ENCODE measurements at places on chromosomes 16 and 17.
A peak's percentile ranks its signal among the peaks of the same experiment; 100 is the strongest.

DNA sequence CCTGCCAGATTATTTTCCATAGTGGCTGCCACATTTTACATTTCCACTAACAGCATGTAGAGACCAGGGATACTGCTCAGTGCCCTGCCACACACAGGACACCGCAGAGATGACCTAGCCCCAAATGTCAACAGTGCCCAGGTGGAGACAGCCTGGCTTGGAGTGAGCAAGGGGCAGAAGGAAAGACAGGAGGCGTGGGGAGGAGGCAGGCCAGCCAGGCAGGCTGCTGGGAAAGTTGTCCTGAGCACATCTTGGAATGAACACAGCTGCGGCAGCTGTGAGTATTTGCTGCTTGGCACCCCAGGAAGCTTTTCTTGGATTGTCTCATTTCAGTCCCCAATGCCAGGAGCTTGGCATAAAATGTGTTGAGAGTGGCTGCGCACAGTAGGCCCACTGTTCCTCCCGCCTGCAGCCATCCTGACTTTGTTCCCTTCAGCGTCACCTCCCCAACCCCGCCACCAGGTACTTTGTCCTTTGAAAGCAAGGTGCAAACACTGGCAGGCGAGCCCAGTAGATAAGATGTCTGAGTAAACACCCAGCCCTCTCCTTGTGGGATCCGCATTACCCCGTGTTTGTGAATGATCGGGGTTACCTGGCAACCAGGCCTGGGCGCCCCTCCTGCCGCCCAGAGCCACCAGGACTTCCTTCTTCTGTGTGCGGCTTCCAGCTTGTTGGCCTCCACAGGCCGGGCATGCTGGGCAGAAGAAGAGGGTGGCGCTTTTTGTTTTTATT lies 114.0 kb downstream of the CMIP start:
- peak; percentile 88 for DNase-seq

- DNase-seq: peak; percentile 93
These were observed 56.2 kb downstream of the PRMT7 start for GRCh38 chr16:68367030-68367429.

DNA sequence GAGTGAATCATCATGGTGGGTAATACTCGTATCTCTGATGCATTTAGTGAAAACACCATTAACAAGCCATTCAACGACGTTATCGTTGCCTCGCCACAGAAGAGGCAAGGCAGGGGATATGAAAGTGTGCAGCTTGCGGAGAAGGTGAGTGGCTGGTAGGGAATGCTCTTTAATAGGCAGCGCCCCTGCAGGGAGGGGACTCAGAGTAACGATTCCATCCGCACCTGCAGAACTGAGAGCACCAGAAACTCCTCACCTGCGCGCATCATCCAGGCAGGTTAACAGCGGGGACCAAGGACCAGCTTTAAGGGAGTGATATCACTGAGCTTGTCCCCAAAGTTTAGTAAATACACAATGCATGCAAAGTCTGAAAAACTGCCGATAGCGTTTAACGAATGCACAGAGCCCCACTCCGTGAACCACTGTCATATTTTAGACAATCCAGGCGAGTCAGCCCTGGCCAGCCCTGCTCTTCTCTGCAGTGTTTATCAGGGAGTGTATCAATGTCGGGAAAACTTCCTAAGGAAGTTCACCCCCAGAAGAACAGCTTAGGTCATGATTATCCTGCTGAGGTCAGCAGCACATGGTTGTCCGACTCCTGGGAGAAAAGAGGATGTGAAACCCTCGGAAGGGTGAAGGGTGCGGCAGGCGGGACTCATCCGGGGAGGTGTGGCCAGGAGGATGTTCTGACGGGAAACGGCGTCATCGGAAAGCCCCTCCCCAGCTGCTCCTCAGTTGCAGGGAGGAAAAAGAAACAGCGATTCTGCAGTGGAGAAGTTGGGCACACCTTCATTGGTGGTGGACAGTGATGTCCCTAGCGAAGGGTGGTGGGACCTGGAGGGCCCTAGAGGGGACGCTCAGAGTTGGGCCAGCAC lies 68.5 kb upstream of the DNAH17 start:
- DNase-seq: no peak

DNA sequence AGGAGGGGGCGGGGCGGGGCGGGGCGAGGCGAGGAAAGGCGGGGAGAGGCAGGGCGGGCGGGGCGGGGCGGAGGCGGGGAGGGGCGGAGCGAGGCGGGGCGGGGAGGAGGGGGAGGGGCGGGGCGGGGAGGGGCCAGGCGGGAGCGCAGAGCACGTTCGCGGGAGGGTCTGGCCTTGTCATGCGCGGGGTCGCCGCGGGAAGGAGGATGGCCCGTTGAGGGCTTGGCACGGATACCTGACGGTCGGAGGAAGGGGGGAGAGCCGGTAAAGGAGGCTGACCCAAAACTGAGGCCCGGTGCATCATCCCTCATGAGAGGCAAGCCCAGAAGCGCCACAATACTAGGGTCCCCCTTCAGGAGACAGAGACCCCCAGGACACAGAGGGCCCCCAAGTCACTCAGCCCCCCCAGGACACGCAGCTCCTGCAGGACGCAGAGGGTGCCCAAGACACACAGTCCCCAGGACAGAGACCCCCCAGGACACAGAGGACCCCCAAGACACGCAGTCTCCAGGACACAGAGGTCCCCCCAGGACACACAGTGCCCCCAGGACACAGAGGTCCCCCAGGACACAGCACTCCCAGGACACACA lies 593 bp upstream of the WDR45B start:
- DNase-seq: peak; percentile 60

GRCh38 chr16:30521873-30522641 lies 4.3 kb downstream of the ZNF768 start:
- DNase-seq: peak; percentile 75

- no peak for DNase-seq
These were observed 49.3 kb upstream of the TNRC6C start for GRCh38 chr17:77909236-77909635.

DNA sequence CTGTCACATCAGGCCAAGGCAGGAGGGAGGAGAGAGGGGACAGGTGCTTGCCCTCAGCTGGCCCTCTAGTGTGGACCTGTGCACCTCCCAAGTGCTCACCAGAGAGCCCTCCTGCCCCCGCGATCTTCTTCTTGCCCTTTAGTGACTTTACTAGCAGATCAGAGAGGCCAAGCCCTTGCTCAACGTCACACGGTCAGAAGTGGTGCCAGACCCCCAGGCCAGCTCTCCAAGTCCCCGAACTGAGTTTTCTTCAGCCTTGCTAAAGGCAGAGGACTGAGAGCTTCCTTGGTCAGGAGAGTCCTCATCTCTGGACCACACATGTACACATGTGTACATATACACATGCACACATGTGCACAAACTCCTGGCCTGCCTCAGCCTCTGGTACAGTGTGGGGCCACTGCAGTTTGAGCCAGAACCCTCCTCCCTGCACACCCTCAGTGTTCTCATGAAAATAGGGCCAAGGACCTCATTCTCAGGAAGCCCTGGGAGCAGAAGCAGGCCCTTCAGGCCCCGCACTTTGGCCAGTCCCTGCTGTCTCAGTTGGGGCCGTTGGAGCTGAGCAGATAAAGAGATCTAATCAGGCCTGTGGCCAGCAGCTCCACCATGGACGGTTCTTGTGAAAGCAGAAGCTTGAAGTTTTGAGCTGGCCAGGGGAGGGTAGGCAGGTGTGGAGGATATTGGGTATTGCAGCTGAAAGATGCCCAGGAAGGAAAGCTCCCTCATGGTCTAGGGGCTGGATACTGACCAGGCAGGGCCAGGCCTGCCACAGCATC lies 7.4 kb upstream of the EPX start:
- no peak for DNase-seq

DNA sequence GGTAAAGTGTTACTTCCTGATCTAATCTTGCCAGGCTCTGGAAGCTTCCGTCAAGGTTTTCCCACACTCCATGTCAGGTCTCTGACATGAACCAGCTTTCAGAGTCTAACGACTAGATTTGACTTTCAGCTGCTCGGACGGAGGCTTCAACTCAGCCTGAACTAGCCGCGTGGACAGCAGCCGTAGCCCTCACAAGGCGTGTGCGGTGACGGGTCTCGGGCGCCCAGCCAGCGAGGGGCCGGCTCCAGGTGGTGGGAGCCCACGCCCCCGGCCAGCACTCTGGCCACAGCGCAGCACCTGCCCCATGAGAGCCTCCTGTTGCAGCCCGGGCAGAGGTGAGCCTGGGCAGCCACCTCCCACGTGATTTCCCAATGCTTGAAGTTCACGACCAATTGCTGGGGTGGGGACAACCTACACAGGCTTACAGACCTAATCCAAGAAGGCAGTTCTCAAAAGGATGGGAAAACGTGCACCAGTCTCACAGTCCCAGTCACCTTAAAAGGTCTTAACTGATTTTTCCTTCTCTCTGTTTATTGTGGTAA lies 45.5 kb downstream of the TBC1D16 start:
- no peak for DNase-seq

DNA sequence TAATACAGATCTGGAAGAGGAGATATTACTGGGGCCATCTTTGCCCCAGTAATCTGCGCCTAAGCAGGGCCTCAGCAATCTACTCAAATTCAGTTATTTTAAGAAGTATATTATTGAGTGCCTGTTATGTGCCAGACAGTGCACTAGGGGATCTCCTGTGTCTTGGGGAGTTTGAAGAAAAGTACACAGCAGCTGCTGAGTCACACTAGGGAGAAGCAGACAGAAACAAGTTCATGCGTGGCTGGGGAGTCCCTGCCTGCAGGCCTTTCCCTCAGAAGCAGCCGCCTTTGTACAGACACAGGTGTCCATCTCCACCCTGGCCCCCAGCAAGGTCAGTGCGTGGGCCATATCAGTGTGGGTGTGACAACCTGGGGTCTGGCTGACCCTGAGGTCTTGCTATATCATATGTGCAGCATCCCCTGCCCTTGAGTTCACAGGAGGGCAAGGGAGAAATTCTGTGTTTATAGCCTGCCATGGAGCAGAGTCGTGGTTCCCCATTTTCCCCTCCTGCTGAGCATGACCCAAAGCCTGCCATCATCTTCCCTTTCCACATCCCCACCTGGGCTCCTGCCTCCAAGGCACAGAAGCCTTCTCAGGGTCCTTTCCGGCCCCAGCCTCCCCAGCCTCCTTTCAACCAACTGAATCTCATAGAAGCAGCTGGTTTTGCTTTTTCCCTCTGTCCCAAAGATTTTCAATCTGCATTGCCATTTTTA lies 229.9 kb upstream of the SDK2 start:
- no peak for DNase-seq

DNA sequence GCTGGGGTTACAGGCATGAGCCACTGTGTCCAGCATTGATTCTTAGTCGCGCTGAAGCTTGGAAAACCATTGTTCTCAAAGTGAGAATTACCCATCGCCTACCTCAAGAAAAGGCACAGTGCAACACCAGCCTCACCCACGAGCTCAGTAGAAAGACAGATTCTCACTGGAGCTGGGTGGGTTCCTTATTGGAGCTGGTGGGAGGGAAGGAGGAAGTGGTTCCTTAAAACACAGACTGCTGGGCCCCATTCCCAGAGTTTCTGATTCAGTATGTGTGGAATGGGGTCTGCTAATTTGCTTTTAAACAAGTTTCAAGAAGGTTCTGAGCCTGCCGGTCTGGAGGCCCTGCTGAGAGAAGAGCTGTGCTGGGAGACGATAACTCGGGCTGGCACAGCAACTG lies 264.7 kb downstream of the ENGASE start:
- no peak for DNase-seq

GRCh38 chr17:58324056-58324408 lies 4.6 kb downstream of the TSPOAP1 start:
- DNase-seq: no peak

DNA sequence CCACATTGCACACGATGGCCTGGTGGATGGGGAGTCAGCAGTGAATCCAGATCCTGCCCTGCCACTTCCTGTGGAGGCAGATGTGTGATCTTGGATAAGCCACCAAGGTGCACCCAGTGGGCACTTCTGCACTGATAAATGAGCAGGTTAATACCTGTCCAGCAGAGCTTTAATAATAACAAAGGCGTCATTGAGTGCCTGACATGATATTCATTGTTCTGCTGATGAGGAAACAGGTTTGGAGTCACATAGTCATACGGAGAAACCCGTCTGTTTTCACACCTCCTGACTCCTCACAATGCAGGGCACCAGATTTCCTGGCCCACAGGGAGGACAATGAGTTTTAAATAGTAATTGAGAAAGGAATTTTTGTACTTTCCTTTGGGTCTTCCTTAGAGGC lies 324.6 kb upstream of the CDH5 start:
- no peak for DNase-seq

- no peak for DNase-seq
These were observed 131.9 kb downstream of the C16orf95 start for GRCh38 chr16:87185308-87185707.

DNA sequence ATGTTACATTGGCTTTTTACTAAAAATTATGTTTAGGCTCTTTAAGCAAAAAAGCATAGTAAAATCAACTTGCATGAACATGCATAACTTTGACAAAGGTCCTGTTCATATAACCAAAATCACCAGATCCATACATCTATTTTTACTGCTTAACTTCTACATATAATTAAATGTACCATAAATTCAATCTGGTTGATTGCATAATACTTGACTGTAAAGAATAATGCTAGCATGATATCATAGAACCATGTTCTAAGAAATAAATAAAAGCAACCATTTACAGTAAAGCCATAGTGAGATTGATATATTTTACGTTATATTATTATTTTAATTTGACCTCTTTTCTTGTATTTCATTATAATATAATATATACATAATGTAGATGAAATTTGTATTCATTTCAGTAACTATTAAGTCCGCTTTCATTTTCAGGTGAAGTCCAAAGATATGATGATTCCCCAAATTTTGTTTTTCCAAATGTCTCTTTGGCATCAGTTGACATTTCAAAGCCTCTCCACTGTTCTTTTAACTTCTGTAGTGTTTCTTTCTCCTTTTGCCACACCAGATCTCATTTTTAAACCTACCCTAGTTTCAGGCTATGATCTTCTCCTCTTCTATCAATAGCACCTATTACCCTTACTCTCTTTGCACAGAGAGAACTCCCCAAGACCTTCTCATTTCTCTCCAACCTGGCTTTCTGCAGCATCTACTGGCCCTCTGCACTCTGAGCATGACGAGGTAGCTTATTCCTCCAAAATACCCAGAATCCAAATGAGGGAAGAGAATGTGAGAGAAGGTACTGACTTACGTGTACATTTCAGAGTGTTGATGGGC lies 1.8 kb downstream of the APOH start:
- DNase-seq: no peak

GRCh38 chr16:18958621-18959029 lies 25.1 kb upstream of the TMC7 start:
- no peak for DNase-seq

All from HuH-7 (cell line).